ENCODE measurements at places on chromosomes 11 and 22.

DNA sequence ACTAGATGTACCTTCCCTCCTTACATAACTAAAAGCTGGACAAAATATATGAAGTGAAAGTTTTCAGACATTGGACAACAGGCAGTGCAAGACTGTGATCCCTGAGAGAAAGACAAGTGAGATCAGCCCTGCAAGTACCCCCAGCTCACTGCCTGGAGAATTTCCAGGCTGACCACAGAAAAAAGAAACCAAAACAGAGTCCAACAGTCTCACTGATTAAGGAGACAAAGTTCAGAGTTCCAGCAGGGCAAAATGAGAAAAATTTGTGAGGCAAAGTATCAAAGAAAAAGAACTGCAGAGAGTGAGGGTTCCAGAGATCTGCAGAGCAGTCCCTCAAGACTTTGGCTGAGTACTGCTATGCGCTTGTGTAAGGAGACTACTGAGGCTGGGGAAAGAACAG, 47.3 kb upstream of the TMEM45B start:
- DNase-seq: no peak

GRCh38 chr11:102464859-102465500, 12.4 kb upstream of the TMEM123 start:
- no peak for DNase-seq

GRCh38 chr11:126978911-126979310, 21.7 kb downstream of the KIRREL3 start:
- no peak for DNase-seq

DNA sequence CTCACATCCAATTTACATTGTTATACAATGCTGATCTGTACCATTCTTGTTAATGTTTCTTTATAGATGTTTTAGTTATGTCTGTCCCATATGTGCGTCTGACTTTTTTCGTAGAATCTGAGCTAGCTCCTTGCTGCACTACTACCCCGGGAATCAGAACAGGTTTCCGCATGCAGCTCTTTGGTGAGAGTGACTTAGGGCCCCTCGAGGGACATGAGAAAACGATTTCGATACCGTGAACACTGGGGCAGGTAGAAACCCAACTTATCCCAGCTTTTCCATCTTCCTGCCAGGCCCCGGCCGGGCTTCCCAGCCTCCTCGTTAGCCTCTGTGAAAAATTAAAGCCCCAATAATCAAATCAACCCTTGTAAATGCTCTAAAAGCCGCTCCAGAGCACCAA, 23.4 kb upstream of the PKNOX2 start:
- DNase-seq: no peak

DNA sequence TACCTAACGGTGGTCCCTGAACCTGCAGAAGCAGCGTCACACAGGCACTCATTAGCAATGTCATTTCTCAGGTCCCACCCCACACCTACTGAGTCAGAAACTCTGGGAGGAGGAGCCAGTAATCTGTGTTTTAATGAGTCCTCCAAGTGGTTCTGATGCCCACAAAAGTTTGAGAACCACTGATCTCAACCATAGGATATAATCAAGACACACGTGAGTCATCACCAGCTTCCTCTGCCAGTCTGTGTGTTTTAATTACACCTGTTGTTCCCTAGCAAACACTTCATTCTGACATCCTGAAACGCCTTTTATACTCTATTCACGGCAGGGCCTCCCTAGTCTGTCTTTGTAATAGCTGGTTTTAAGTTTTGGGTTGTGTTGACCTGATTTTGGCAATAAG, 5.8 kb downstream of the TECTA start:
- no peak for DNase-seq

GRCh38 chr11:125322289-125322688, 157.7 kb downstream of the PKNOX2 start:
- no peak for DNase-seq

DNA sequence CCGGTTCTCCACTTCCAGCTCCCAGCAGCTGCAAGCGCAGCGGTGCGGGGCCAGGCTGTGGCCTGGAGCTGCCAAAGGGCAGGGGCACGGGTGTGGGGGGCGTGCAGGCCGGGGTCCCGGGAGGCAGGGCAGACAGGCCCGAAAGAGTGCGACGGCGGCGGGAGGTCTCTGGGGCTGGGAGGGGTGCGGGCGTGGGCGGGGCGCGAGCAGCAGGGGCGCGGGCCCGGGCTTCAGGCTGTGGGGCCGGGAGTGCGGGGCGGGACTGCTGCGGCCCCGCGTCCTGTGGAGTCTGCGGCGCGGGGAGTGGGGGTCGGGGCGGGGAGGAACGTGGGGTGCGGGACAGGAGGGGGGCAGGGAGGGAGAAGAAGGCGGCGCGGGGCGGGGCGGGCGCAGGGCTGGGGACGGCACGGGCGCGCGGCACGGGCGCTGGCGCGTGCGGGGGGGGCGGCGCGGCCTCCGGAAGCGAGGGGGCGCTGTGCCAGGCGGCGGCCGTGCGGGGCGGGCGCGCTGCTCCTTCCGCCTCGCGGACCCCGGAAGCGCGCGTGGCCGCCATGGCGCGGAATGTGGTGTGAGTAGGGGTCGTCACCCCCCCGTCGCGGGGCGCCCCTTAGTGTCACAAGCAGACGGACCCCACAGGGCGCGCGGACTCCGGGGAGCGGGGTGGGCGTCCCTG, at the start of gene MRPL23:
Gene MRPL23, plus strand, starts transcription at position 521 of the 673 bp plus-strand sequence. Its CDS starts 31 bp downstream, at position 552.
- DNase-seq: no peak

GRCh38 chr11:9490376-9490775, 29.6 kb downstream of the ZNF143 start:
- no peak for DNase-seq

DNA sequence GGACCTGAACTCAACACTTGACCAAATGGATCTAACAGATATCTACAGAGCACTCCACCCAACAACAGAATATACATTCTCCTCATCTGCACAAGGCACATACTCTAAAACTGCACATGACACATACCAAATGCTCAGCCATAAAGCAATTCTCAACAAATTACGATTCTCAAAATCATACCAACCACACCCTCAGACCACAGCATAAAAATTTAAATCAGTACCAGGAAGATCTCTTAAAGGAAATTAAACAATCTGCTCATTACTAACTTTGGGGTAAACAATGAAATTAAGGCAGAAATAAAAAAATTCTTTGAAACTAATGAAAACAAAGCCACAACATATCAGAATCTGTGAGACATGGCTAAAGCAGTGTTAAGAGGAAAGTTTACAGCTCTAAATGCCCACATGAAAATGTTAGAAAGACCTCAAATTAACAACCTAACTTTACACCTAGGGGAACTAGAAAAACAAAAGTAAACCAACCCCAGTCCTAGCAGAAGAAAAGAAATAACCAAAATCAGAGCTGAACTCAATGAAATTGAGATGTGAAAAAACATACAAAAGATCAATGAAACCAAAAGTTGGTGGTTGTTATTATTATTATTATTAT, 37.2 kb downstream of the TMEM123 start:
- no peak for DNase-seq

DNA sequence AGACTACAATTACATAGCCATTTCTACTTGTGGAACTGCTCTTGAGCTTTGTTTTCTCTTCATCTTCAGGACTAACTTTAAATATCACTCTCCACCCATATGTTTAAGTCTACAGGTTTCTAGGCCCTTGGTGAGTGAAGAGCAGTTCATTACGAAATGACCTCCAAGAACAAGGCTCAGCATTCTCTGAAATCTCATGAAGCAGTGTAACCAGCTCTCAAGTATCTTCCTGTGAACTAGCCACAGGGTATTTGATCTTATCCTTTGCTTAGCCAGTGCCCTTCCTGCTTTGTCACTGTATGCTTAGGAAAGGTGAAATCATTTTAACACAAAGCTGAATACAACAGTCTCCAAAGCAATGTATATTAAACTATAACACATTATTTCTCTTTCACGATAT, 20.4 kb upstream of the LYVE1 start:
- DNase-seq: peak; percentile 81

DNA sequence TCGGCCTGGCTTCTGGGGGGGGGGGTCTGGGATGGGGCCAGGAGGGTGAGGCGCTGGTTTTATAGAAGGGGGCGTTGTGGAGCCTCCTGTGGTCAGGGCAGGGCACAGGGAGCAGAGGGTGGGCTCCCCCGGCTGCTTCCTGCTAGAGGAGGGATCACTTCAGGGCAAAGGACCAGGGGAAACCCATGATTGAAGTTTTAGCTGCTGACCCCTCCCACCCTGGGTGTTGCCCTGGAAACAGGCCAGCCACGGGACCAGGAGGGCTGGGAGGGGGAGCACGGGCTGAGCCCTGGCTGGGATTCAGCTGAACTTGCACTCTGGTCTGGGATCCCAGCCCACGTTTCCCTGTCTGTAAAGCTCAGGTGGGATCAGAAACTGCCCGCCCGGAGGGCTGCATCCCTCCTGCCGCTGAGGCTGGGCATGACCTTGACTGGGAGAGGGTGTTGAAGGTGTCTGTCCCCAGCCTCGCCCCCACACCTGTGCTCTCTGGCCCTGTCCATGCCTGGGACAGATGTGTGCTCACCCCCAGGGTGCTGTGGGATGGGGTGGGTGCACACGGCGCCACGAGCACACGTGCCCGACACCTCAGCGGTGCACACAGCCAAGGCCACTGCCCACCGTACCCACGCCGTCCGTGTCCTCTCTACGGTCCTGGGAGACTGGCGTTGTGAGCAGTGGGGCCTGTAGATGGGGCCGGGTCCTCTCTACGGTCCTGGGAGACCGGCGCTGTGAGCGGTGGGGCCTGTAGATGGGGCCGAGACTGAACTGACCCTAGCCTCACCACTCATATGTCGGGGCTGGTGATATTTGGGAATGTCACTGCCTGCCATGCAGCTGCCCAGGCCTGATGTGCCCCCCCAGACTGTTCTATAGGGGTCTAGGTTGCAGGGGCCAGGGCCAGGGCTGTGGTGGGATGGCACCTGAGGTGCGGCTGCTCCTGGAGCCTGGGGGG, 2.3 kb downstream of the TSPAN4 start:
- no peak for DNase-seq

DNA sequence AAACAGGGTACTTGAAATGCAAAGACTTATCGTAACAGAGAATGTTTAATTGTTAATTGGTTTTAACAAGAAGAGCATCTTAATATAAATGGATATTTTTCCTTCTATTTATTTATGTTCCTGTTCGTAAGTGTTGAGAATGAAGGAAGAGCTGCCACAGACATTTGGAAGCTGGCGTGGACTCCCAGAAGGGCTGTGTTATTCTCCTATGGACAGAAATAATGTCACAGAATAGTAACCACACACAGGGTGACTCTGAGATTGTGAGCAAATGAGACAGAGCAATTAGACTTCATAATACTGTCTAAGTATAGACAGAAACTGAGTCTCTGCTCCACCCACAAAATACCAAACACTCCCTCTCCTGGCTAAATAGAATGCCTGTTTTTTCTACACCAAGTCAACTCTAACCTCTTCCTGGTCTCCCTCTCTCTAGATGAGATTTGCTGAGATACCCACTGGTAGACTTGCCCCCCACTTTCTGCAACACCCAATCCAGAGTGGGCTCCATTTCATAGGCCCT, 6.1 kb downstream of the APOL3 start:
- no peak for DNase-seq

DNA sequence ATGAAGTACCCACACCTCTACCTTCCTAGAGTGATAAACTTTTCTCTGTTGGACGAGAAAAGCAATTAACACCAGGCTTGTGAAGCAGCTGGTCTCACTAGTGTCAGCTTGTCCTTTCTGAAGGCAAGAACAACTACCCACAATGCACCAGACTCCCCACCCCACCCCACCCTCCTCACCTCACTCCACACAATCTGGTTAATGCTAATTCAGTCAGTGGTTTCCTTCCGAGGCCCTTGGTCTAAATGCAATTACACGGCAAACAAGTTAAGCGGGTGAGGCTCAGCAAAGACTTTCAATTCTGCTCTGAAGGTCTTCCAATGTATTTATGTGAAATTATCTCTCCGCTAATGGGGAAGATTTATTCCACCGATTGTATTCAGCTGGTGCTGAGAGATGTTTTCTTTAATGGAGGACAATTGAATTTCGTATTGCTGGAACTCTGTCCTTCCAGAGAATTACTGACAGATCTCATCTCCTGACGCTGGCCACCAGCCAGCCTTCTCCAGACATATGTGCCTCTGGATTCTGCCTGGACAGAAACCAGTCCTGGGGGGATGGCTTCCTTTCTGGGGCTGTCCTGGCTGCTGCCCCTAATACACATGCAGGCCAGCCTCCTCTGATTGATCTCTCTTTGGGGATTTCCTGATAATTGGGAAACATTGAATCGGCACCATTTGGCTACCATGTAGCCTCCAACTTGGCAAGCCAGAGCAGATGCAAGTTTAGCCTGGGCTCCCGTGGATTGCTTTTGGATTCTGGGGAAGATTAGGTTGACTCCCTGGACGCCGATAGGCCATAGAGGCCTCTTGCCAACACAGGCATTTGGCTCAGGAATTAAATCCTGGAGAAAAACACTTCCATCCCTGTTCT, 165.8 kb upstream of the NARS2 start:
- no peak for DNase-seq

GRCh38 chr22:36218648-36219193, 17.1 kb upstream of the APOL4 start:
- no peak for DNase-seq

GRCh38 chr11:1650034-1650917, 20.7 kb downstream of the KRTAP5-5 start:
- DNase-seq: no peak

DNA sequence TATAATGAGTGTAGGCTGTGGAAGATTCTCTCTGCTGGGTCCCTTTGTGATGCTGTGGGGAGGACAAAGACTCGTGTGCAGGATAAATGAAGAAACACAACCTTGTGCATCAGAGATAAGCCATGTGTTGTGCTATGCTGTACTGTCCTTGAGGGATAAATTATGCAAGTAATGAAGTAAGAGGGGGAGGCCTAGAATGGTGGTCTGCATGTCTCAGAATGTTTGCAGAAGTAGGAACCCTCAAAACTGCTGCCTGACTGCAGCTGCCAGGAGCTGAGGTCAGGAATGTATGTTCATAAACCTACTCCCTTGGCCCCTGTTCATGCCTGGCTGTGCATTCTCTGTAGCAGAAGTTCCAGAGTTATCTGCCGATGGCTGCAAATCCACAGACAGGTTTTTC, 4.6 kb upstream of the SMCO4 start:
- no peak for DNase-seq

DNA sequence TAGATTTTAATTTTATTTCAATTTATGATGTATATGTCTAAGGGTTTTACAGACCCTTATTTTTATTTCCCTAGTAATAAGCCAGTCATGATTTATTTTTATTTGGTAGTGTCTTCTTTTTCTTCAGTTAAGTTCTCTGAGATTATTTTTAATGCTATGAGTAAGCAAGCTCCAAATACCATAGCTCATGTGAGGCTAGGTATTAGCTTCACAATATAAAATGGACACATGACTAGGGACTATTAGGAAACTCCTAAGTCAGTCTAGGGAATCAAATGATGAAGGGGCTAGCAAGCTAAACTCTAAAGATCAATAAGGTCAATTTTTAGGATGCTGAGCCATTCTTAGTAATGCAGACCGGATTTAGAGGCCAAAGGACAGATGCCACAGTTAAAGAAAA, 45.9 kb downstream of the CKAP5 start:
- no peak for DNase-seq

GRCh38 chr22:42994917-42995562, 19.9 kb downstream of the PACSIN2 start:
- DNase-seq: peak; percentile 54

GRCh38 chr22:20299746-20300136, 20.1 kb downstream of the DGCR6L start:
- peak; percentile 55 for DNase-seq

- peak; percentile 89 for DNase-seq
Observed at GRCh38 chr11:66579017-66579606, 10.7 kb upstream of the CTSF start.

Measured in T47D (cell line).